MV-4-11 (cell line): ENCODE measurements at places on chromosomes 12 and 14.

GRCh38 chr12:79128956-79129355 is 264.4 kb downstream of the SYT1 start:
- DNase-seq: peak; percentile 12

GRCh38 chr12:127425474-127425873 is 841.5 kb upstream of the TMEM132C start:
- DNase-seq: no peak

DNA sequence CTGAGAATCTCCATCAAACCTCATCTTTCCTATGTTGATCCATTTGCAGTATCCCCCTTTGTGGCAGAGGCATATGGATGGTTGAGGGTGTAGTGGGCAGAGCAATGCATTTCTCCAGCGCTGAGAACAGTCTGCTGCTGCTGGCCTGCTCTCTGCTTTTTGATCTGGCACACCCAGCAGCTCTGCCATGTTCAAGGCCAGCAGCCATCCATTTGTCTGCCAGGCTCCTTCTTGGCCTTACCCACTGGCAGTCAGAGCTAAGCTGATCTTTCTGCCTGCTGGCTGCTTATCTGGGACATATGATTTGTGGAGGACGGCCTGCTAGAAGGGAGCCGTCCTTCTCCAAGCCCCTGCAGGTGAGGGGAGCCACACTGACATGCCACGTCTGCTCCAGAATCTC is 17.0 kb downstream of the NPC2 start:
- no peak for DNase-seq

GRCh38 chr14:69354383-69355153 is 43.5 kb downstream of the ERH start:
- DNase-seq: no peak

- DNase-seq: peak; percentile 99
These were observed 276.2 kb downstream of the SSPN start for GRCh38 chr12:26471560-26471959.

DNA sequence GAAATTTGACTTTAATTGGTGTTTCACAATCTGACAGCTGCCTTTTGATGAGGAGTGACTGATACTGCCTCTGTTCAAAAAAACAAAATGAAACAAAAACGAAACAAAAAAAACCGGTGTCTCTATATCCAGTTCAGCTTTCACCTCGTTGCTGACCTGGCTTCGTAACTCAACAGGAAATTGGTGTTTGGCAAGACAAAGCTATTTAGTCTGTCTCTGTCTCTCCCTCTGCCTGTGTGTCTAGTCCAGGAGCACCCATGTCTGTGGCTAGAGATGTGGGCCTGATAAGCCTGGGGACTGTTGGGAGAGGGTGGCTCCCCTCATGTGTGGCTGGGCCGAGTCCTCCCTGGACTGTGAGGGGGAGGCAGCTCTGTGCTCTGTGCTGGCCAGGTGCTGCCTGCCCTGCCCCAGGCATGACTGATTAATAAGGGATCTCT is 11.3 kb downstream of the CACNA1C start:
- peak; percentile 73 for DNase-seq

- DNase-seq: no peak
These were observed 753 bp upstream of the DLGAP5 start for GRCh38 chr14:55192054-55192621.

DNA sequence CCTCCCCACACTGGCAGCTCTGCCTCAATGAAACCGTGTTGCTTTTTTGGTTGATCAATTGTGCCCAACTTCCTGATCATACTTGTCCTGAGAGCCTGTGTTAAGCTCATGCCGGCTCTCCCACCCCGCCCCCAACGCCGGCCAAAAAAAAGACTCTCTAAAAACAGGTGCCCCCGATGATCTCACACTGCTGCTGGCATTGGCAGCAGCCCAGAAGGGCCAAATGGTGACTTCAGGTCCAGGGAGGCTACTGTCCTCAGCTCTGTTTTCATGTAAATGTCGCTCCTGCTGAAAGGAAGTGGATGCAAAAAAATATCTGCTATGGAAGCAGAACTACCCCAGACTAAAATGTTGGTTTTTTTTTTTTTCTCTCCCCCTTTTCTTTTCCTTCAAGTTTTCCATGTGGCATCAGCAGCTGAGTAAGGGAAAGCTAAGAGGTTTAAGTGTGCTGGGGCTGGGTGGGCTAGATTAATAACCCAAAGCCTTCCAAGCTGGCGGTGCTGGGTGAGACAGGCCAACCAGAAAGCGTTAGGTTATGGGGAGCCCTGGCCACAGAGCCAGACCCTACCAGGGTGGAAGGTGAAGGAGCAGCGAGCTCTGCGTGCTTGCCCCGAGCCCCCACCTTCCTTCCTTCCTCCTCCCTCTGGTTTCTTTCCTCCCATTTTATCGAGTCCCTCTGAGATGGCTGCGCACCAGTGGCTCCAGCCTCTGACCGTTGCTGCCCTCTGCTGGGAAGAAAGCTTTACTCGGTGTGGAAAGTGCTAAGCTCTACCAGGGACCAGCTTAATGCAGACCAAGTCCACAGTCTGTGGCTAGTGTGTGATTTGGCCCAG is 396.1 kb downstream of the NRXN3 start:
- peak; percentile 68 for DNase-seq

- DNase-seq: no peak
These were observed 27.4 kb downstream of the PALS1 start for GRCh38 chr14:67268426-67269150.
